ENCODE measurements at places on chromosomes 12 and 14. TPM values are rescaled to one million over a fixed set of nuclear protein-coding genes. Genes with fewer than 3 reads are reported as not detected.

The ADCY4 gene
- 16.7 TPM for total RNA-seq

The AICDA gene
- total RNA-seq, result 0.10 TPM

The HCFC2 gene
- 60.9 TPM for total RNA-seq

The ADGRD1 gene
- 16.4 TPM for total RNA-seq

The TESPA1 gene
- total RNA-seq, result 0.92 TPM

The PTCSC3 gene
- not detected for total RNA-seq

The CFAP54 gene
- 1.6 TPM for total RNA-seq
